Fibroblast of lung (primary cell): ENCODE measurements at places on chromosomes 4 and X. TPM values are rescaled to one million over a fixed set of nuclear protein-coding genes. Genes with fewer than 3 reads are reported as not detected.

Gene RBM47
- total RNA-seq, result 1.8 and 2.3 TPM in 2 replicates

Gene CSAG3
- not detected in 2 replicates for total RNA-seq

Gene SAGE1
- total RNA-seq, result not detected in 2 replicates

Gene TRIM61
- 4.5 and 5.4 TPM in 2 replicates for total RNA-seq

Gene EDNRA
- 0.77 and 2.0 TPM in 2 replicates for total RNA-seq

Gene F9
- total RNA-seq, result not detected in 2 replicates

Gene BMP3
- 0.17 TPM in 1 of 2 replicates, not detected in the other for total RNA-seq

Gene CLDN22
- total RNA-seq, result under 0.01 TPM in 1 of 2 replicates, not detected in the other

Gene CCNB3
- total RNA-seq, result 0.51 and 0.83 TPM in 2 replicates

Gene XPNPEP2
- 0.17 and 1.5 TPM in 2 replicates for total RNA-seq

Gene TRIM75
- total RNA-seq, result not detected in 2 replicates

Gene MTNR1A
- total RNA-seq, result not detected in 2 replicates

Gene GCNA
- total RNA-seq, result 2.3 and 2.8 TPM in 2 replicates

Gene TMEM129
- total RNA-seq, result 24.7 and 39.6 TPM in 2 replicates

Gene HTN1
- not detected in 2 replicates for total RNA-seq

Gene ZDHHC15
- 0.17 and 0.77 TPM in 2 replicates for total RNA-seq

Gene KCTD8
- total RNA-seq, result under 0.01 TPM in 1 of 2 replicates, not detected in the other

Gene SPOCK3
- total RNA-seq, result under 0.01 TPM in 1 of 2 replicates, not detected in the other

Gene RASGEF1B
- total RNA-seq, result 0.33 and 0.51 TPM in 2 replicates

Gene FHIP1A
- total RNA-seq, result under 0.01 TPM in 2 replicates

Gene ASB12
- total RNA-seq, result not detected in 2 replicates

Gene CENPVL1
- not detected in 2 replicates for total RNA-seq

Gene FAM53A
- total RNA-seq, result 0.77 and 0.99 TPM in 2 replicates

Gene ZAR1
- total RNA-seq, result not detected in 2 replicates
